ENCODE measurements at places on chromosomes 5 and 9.

DNA sequence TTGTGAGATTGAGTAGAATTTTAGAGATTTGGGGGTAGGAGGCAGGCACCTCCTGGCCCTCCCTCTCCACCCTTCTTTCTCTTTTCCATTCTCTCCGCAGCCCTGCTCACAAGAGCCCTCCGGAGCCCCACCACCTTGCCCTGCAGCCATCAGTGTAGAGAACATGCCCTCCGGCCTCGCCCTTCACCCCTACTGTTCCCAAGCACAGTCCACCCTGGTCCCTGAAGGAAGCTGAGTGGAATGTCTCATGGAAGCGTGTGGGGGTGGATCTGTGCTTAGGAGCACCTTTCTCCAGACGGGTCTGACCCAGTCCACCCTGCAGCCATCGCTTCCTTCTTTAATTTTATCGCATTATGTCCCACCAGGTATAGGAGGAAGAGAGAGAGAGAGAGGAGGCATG lies 267.1 kb downstream of the NSG2 start:
- no peak for DNase-seq

DNA sequence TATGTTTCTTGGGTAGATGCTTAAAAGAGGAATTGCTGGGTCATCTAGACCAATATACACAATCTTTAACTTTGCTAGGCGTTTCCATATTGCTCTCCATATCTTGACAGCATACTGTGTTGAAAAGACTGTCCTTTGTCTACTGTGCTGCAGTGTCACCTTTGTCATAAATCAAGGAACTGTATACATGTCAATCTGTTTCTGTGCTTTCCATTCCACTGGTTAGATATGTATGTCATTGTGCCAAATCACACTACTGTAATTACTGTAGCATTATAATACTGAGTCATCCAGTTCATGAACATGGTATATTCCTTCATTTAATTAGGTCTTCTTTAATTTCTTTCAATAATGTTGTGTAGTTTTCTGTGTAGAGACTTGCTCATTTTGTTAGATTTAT lies 149.7 kb upstream of the RASGRF2 start:
- no peak for DNase-seq

GRCh38 chr5:148113243-148113642 lies 49.5 kb downstream of the SPINK5 start:
- no peak for DNase-seq

DNA sequence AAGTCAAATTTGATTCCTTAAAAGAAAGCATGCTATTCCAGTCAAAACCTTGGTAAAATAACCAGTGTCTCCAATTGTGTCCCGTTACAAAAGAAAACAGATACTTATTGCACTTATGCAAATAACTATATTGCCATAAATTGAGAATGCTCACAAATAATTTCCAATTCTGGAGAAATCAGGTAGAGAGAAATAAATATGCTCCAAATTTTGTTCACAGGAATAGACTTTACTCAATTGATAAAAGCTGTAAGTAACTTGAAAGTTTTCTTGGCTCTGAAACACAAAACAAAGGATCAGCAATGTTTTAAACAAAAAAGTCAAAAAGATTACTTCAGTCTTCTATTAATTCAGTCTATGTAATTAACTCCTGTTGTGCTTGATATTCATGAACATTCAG lies 7.8 kb upstream of the DTWD2 start:
- no peak for DNase-seq

DNA sequence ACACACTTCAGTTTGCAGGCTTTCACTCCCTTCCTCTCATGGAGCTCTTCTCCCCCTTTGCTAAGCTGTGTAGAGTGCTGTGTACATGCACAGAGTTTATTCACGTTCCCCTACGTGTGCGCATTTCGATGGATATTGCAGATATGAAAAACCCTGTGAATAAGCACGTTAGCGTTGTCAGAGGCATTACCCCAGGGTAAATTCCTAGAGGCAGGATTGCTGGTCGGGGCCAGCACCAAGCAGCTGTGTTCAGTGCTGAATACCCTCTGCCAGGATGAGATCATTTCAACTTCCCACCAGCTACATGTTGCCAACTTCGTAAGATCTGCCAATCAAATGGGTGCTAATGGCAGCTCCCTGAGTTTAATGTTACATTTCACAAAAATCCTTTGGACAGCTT lies 172.3 kb upstream of the PPP1R26 start:
- no peak for DNase-seq

GRCh38 chr9:102631559-102631958 lies 363.6 kb upstream of the CYLC2 start:
- DNase-seq: no peak

GRCh38 chr5:151463137-151464029 lies 16.0 kb downstream of the SLC36A1 start:
- no peak for DNase-seq

GRCh38 chr5:93675460-93676450 lies 65.6 kb downstream of the POU5F2 start:
- DNase-seq: no peak

- DNase-seq: no peak
Measured at GRCh38 chr9:113673726-113674125, 202.4 kb upstream of the ZNF618 start.

DNA sequence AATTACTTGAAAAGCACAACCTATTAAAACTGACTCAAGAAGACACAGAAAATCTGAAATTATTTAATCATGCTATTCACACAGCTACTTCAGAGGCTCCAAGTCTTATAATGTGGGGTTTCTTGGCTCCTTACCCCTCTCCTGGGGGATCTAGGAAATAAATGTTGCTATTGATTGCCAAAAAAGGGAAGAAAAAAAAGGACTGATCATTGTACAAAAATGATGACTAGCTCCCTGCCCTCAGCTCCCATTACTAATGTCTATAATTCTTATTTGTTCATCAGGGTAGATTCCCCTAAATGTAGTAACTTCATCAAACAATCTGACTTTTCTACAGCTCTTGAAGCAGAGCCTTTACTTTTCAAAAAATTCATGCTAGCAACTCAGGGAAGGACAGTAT lies 3.3 kb upstream of the SMC5 start:
- DNase-seq: no peak

- no peak for DNase-seq
Measured at GRCh38 chr5:14190194-14191164, 47.3 kb downstream of the TRIO start.
